ENCODE measurements at places on chromosomes 13 and 19. TPM values are rescaled to one million over a fixed set of nuclear protein-coding genes. Genes with fewer than 3 reads are reported as not detected.

DNA sequence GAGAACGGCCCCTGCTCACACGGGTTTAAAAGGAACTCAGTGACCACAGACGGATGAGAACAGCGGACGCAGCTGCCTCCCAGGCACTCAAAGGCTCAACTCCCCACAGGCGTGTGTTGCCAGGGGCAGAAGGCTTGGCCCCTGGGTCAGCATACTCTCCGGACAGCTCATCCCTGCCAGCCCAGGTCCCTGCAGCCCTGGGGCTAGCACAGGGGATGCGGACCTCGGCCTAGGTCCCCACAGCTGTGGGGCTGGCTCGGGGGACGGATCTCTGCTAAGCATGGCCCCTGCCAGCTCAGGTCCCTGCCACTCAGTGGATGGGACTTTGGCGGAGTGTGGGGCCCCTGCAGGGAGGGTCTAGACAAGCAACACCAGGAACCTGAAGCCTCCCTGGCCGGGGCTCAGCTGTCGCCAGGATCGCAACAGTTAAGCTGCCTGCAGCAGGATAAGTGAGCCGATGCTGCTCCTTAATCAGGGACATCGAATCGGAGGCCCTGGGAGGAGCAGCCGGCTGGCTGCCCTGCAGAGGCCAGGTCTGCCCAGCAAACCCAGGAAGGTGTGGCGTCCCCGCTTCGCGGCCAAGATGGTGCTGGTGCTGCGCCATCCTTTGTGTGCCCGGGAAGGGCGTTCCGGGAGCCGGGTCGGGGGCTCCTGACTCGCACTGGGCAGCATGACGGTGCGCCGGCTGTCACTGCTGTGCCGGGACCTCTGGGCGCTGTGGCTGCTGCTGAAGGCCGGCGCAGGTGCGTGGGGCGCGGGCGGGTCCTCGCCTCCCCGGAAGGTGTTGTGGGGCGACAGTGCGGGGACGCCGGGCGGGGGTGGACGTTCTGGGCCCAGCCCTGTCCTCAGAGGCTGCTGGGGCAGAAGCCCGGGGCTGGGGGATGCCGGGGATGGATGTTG is 32.5 kb downstream of the MCF2L start:
- H3K27ac ChIP-seq: no peak overlapping the region
- DNase-seq: no peak
- peaks cover 8% of the 10 kb centered on the region for H3K4me1 ChIP-seq
- H3K27me3 ChIP-seq: no peaks in the 10 kb centered on the region
- no peak overlapping the region for H3K4me3 ChIP-seq

DNA sequence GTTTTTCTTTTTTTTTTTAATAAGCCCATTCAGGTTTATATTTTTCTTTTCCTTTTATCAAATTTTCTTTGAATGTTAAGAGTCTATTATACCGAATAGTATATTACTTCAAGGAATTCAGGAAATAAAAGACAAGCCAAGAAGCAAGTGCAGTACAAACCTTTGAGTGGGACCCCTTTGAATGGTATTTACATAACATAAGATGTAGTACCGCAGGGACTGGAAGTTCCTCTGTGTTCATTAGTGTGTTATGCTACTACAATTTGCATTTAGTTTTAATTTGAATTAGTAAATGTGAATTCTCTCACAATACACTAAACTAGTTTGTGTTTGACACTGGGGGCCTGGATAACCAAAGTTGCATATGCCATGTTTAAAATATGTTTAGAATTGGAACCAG is 339.5 kb downstream of the DCT start:
- no peak overlapping the region for H3K27ac ChIP-seq
- H3K27me3 ChIP-seq: no peaks in the 10 kb centered on the region
- DNase-seq: no peak
- H3K36me3 ChIP-seq: no peaks in the 10 kb centered on the region
- no peak overlapping the region for H3K4me3 ChIP-seq

- no peak overlapping the region for H3K27ac ChIP-seq
- peaks cover 9% of the 10 kb centered on the region for H3K4me1 ChIP-seq
- H3K27me3 ChIP-seq: peaks cover 4% of the 10 kb centered on the region
- H3K36me3 ChIP-seq: no peaks in the 10 kb centered on the region
These were observed 6.1 kb downstream of the BEST2 start for GRCh38 chr19:12757544-12758274.

GRCh38 chr19:18380843-18381242 is 5.1 kb upstream of the GDF15 start:
- H3K4me1 ChIP-seq: no peaks in the 10 kb centered on the region
- no peak for DNase-seq
- H3K27me3 ChIP-seq: peaks cover under 1% of the 10 kb centered on the region
- H3K27ac ChIP-seq: peak overlapping the region; percentile 57
- H3K36me3 ChIP-seq: no peaks in the 10 kb centered on the region
- H3K4me3 ChIP-seq: no peak overlapping the region

GRCh38 chr13:29568731-29569130 is 26.8 kb downstream of the SLC7A1 start:
- no peak overlapping the region for H3K4me3 ChIP-seq
- no peaks in the 10 kb centered on the region for H3K4me1 ChIP-seq
- DNase-seq: no peak
- H3K36me3 ChIP-seq: no peaks in the 10 kb centered on the region
- H3K27me3 ChIP-seq: no peaks in the 10 kb centered on the region

DNA sequence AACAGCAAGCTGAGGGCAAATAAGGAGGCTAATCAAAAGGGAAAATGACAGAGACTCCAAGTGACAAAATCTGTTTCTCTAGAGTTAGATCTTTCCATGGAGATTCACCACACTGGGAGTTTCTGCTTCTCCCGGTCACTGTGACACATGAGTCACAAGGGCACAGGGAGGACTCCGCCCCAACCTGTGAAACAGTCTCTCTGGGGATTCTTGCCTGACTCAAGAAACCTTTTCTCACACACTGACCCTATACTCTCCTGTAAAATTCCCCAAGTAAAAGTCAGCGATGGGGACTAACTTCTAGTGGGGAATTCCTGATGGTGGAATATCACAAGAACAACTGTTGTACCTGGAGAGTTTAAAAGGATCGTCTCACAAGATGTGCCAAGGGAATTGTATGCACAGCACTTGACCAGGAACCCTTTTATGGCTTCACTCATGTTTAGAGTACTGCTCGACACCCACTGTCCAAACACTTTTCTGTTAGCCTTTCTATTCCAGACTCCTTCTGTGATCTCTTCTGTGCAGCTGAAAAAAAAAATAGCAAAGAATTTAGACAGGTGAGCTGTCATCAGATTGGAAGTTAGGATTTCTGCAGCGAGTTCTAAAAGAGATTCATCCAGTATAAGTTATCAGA is 46.8 kb upstream of the URAD start:
- no peaks in the 10 kb centered on the region for H3K27me3 ChIP-seq
- H3K4me3 ChIP-seq: no peak overlapping the region
- no peak overlapping the region for H3K27ac ChIP-seq
- no peaks in the 10 kb centered on the region for H3K4me1 ChIP-seq
- DNase-seq: no peak
- H3K36me3 ChIP-seq: no peaks in the 10 kb centered on the region

DNA sequence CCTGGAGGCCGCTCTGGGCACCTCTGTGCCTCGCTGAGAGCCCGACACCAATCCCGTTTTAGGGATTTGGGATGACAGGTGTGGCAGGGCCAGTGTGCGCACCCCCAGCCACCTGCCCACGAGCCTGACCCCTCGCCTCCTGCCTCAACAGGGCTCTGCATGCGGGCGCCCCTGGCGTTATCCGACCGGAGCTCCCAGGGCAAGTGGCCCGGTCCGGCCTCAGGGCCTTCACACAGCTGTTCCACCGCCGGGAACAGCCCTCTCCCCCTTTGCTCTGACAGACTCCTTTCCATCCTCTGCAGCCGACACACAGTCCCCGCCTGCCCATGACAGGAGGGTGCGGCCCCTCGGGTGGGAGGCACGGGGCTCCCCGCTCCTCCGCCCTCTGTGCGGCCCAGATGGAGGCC is 7.1 kb upstream of the WDR18 start:
- no peak overlapping the region for H3K27ac ChIP-seq
- DNase-seq: no peak
- H3K27me3 ChIP-seq: no peaks in the 10 kb centered on the region
- no peaks in the 10 kb centered on the region for H3K36me3 ChIP-seq
- H3K4me3 ChIP-seq: no peak overlapping the region

- no peaks in the 10 kb centered on the region for H3K27me3 ChIP-seq
- no peak overlapping the region for H3K4me3 ChIP-seq
- H3K27ac ChIP-seq: no peak overlapping the region
- no peak for DNase-seq
- no peaks in the 10 kb centered on the region for H3K36me3 ChIP-seq
These were observed 17.6 kb downstream of the ELL start for GRCh38 chr19:18503971-18504885.

DNA sequence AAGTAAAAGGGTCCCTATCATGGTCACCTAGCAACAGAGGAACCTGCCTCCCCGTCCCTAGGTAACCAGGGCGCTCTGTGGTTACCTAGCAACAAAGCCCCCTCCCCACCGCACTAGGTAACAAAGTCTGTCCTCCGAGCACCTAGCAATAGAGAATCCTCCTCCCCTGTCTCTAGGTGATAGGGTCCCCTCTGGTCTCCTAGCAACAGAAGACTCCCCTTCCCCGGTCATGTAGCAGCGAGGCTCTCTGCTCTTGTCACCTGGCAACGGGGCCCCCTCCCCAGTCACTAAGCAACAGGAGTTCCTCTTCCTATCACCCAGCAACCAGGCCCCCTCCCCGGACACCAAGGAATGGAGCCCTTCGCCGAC is 307 bp downstream of the JOSD2 start:
- H3K36me3 ChIP-seq: no peaks in the 10 kb centered on the region
- no peak for DNase-seq
- no peaks in the 10 kb centered on the region for H3K27me3 ChIP-seq
- peaks cover 15% of the 10 kb centered on the region for H3K4me1 ChIP-seq

GRCh38 chr19:5102520-5102919 is 133.6 kb downstream of the KDM4B start:
- H3K36me3 ChIP-seq: no peaks in the 10 kb centered on the region
- H3K27ac ChIP-seq: no peak overlapping the region
- H3K27me3 ChIP-seq: no peaks in the 10 kb centered on the region
- DNase-seq: no peak
- no peaks in the 10 kb centered on the region for H3K4me1 ChIP-seq

- no peaks in the 10 kb centered on the region for H3K36me3 ChIP-seq
- DNase-seq: no peak
- H3K4me3 ChIP-seq: no peak overlapping the region
- H3K27ac ChIP-seq: no peak overlapping the region
- H3K4me1 ChIP-seq: no peaks in the 10 kb centered on the region
These were observed 6.7 kb downstream of the SOHLH2 start for GRCh38 chr13:36207672-36208071.

DNA sequence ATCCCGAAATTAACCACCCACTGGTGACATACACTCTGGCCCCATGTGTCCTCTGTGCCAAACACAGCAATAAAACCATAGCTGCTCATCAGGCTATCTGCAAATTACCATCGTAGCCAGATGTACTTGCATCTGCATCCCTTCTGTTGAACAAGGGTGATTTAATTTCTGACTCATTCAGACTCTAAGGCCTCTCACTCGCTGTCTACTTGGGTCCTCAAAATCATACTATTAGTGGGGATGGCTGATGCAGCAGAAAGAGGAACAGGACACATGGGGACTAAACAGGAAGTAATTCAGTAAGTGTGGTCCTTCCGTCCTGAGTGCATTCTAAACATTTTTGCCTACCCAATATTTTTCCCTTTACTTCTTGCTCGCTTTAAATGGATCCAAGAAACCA is 2275.0 kb upstream of the PCDH20 start:
- no peaks in the 10 kb centered on the region for H3K36me3 ChIP-seq
- H3K4me1 ChIP-seq: no peaks in the 10 kb centered on the region
- no peak for DNase-seq
- no peaks in the 10 kb centered on the region for H3K27me3 ChIP-seq

The HTR2A gene
- total RNA-seq: not detected

The IZUMO2 gene
- not detected for total RNA-seq

The PSMD8 gene
- 267 TPM for total RNA-seq

The MRPL4 gene
- 152 TPM for total RNA-seq

The PDE4C gene
- total RNA-seq: not detected
